ENCODE measurements at places on chromosomes 2 and 18.

DNA sequence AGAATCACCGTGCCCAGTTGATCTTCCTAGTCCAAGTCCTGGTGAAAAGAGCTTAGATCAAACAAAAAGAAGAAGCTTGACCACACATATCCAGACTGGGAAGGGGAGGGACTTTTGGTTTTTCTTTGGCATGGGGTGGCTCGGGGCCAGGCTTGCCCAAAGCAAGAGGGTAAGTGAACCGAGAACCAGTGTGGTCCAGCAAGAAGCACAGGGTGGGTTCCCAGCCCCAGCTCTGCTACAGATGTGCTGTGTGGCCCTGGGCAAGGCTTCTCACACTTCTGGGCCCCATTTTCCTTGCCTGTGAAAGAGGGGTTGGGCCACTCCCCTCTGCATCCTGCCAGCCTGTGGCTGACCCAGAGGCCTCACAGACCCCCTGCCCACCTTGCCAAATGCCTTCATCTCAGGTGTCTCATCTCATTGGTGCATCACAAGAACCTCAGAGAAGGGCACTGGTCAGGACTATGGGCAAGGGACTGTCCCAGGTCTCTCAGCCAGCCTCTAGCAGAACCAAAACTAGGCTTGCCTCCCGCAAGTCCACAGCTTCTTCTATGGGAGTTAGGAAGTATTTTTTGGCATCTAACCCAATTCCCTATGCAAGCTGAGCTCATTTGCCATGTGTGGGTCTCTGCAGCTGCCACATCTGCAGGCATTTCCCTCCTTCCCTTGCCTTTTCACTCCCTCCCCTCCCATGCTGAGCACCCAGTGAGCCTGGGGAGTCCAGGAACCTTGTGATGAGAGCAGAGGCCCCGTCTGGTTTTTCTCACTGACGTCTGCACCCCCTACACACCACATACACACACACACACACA lies 6.9 kb downstream of the ATP6V1B1 start:
- no peak for DNase-seq

- DNase-seq, result no peak
These were observed 46.5 kb upstream of the COL5A2 start for GRCh38 chr2:189226017-189226416.

- no peak for DNase-seq
These were observed 72.0 kb downstream of the DOCK10 start for GRCh38 chr2:224970311-224970710.

DNA sequence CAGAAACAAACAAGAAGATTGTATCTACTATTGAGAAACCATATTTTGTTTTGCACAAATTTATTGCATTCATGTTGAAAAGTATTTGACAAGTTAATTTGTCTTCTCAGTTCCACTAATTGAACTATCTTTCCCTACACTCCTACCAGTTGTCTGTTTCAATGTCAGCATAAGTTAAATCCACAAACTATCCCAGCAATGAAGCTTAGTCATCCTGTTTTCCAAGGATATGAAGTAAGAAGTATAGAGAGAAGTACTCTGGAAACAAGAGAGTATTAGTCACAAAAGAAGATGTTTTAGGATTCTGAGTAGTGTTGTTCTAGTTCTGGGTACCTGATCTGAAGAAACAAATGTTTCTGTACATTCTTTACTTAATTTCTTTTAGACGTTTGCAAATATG lies 261.6 kb upstream of the ZNF804A start:
- no peak for DNase-seq

DNA sequence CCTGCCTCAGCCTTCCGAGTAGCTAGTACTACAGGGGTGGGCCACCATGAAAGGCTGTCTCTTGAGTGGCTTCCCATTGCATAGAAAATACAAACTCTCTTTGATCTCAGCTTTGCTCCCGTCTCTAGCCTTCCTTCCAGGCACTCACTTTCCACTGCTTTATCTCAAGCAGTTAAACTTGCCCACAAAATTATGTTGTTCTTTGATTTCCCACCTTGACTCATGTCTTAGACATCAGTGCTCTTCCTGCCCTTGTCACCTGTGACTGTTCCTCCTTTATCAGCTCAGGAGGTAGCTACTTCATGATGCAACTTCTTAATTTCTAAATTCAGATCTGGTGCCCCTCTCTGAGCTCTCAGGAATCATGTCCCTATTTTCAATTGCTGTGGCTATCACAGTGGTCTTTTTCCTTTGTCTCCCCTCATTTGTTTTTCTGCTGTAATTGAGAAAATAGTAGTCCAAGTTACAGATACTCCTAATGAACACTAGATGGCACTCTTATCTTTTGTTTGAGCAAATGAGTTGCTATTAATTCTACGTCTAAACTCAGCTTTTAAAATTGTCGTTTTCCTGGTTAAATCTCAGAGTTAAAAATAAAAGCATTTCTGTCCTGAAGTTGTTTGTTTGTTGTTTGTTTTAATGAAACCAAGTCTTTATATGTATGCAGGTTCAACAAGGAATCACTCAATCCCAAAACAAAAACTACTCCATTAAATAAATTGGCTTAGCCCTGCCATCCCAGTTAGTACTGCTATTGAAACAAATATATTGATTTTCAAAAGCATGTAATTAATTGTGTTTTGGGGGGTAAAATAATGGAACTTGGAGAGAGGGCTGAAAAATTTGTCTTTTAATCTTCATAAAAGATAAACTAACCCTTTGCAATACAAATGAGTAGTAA lies 46.9 kb upstream of the GREB1L start:
- DNase-seq, result peak; percentile 60

Data from globus pallidus (tissue), 1 donor.